ENCODE measurements at places on chromosomes 7 and 10.
A peak's percentile ranks its signal among the peaks of the same experiment; 100 is the strongest.

GRCh38 chr7:139249179-139249810 is 18.3 kb downstream of the UBN2 start:
- no peak for DNase-seq

- no peak for DNase-seq
Measured at GRCh38 chr10:67173787-67174186, 248.0 kb downstream of the LRRTM3 start.

DNA sequence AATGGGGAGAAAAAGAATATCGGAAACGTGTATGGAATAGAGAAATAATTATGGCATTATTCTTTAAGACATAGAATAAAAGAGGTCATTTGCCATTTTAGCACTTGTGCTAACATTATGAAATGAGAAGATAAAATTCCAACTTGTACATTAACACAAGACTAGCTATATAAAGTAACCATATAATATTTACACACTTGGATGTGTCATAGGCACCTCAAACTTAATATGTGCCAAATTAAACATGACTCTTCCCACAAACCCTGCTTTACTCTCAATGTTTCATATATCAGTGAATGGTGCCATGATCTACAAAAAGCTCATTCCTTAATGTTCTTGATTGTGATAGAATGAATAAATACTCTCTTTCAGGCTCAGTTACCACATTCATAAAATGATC is 4.1 kb upstream of the MINDY3 start:
- DNase-seq: no peak

DNA sequence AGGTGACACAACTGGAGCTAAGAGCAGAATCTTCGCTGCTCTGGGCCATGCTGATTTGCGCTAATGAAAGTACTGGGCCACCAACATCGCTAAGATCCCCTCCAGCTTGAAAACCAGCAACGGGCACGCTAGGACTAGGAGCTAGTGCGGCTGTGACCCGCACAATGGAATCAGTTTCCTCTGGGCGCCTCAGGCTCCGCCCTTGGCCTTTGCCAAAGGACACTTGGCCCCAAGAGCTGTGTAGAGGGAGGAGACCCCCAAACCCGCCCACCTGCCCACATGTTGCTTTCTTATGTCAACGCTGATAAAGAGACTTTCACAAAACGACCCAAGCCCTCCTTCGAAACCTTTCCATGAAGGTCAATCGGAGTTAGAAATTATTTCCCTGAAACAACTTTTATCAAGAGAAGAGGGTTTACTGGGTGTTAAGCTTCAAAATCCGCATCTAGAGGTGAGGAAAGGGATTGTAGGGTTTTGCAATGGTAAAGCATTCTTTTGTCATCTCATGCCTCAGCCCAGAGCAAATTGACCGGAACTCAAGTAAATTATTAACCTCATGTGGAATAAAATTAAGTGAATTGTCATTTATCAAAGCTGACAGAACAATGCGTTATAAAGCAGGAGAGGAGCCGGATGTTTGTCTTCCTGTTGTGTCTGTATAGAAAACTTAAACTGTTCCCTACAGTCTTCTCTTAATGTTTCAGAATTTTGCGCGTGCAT is 9.4 kb downstream of the ABCB5 start:
- no peak for DNase-seq

DNA sequence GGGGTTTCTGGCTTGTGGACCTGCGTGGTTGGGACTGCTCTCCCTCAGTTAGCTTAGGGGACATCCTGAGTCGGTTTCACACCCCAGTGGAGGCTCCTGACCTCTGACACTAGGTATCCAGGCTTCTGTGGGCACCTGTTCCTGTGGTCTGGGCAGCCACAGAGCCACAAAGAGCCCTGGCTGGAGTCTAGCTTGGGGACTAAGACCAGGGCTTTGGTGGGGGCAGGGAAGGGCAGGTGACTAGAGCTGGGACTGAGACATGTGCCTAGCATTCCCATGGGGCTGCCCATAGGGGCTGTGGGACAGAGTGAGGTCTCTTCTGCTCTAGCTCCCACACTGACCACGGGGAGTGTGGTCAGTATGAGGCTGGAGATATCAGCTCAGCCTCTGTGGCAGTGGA is 4.0 kb upstream of the TMEM270 start:
- DNase-seq: no peak

GRCh38 chr7:24905996-24906770 is 73.8 kb downstream of the OSBPL3 start:
- no peak for DNase-seq

GRCh38 chr10:131789516-131789915 is 111.3 kb upstream of the PPP2R2D start:
- DNase-seq: no peak

- no peak for DNase-seq
Measured at GRCh38 chr7:70693321-70693685, 438.6 kb upstream of the GALNT17 start.

DNA sequence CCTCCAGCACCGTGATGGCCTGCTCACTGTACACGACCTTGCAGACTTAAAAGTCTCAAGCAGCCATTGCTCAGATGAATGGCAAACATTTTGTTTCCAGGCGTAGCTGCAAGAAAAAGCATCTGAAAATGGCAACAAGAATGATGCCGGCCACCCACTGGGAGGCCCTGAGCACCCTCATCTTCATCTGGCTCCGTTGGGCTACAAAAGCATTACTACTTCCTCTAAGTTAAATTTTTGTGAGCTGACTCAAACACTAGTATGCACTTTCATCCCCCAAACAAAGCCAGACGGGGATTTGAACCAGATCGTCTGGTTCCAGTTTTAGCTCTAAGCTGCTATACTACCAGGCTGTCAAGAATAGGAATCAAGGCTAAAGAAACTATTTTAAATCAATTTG is 116.6 kb upstream of the CDK1 start:
- no peak for DNase-seq

- no peak for DNase-seq
Measured at GRCh38 chr7:54839575-54840213, 80.7 kb upstream of the SEC61G start.

DNA sequence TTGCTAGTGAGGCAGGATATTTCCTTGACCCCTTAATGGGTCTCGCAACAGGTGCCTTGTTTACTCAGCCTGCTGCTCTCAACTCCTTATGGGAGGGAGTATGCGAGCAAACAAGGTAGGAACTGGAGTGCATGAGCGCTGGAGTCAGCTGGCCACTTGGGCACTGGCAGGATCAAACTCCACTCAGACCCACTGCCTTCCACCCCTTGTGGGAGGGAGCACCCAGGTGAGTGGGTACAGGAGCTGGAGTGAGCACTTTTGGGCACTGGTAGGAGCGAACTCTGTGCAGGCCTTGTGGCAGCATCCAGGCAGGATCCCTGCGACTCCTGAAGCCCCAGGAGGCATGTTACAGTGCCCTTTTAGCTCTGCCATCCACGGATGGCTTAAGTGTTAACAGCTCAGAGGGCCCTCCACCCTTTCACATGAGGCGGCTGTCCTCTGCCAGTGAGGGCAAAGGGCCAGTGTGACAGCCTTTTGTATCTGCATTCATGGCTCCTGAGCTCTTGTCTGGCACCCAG is 123.2 kb downstream of the ST7 start:
- DNase-seq: no peak

DNA sequence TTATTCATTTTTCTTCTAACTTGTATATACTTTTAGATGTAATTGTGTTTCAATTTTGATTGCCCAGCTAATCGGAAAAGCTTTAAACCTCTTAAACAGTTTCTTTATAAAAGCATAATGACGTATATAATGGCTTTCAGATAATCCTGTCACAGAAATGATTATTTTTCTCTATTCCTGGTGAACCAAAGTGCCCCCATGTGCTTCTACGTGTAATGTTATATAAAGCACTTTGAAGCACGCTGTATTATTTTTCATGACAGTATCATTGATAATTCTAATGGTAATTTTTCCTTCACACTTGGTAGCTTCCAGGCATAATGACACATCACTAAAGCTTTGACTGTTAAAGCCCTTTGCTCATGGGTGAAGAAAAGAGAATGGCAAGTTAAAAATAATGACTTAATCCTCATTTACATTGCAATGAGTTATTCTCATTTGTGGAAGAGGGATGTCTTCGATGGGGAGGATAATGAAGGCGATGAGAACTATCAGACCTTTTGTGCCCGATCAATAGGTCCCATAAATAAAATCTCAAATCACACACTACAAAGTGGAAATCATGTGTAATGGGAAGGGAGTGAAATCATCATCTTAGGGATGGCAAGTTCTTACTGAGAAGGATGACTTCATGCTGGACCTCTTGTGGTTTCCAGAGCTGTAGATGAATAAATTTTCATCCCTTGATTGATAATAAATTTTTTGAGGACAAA is 460.1 kb downstream of the DPP6 start:
- DNase-seq: no peak

DNA sequence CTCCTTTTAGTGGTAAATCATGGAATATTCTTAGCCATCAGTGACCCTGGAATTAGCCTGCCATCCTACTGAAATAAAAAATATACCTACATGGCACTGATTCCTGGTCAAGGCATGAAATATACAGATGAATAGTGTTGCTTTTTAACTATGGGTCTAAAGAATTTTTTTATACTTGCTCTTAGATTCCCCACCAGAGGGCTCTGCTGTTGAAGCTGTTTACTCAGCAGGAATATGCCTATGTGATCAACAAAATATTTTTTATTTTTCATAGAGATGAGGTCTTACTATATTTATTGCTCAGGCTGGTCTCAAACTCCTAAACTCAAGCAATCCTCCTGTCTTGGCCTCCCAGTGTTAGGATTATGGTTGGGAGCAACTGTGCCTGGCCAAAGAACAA is 13.5 kb downstream of the ZC3HC1 start:
- DNase-seq: no peak

GRCh38 chr10:118106426-118106825 is 59.7 kb upstream of the RAB11FIP2 start:
- no peak for DNase-seq

- DNase-seq: no peak
Measured at GRCh38 chr7:121084748-121085336, 96.3 kb downstream of the CPED1 start.

- DNase-seq: no peak
Measured at GRCh38 chr10:79342811-79343561, 4.3 kb upstream of the PPIF start.

GRCh38 chr7:42886893-42887505 is 24.9 kb downstream of the C7orf25 start:
- DNase-seq: no peak

GRCh38 chr7:27708485-27708884 is 31.5 kb upstream of the TAX1BP1 start:
- no peak for DNase-seq

- DNase-seq: no peak
Measured at GRCh38 chr10:88297103-88297502, 286.0 kb downstream of the RNLS start.

DNA sequence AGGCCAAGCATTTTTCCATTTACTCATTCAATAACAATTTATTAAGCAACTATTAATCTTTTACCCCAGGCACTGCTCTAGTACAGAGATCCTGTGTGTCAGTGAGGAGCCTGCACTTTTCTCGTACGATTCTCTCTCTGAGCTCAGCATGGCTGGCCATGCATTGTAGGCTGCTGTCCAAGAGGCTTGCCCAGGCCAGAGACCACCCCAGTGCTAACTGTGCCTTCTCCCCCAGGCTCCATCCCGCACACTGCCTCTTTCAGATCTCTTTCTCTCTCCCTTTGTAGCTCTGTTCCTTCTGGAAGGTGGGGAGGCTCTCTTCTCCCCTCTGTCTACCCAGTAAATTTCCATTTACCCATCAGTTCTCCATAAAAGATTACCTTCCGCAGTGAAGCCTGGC is 101.0 kb upstream of the IKZF1 start:
- DNase-seq: no peak

GRCh38 chr7:2855386-2855785 is 11.3 kb upstream of the GNA12 start:
- DNase-seq: peak; percentile 24

DNA sequence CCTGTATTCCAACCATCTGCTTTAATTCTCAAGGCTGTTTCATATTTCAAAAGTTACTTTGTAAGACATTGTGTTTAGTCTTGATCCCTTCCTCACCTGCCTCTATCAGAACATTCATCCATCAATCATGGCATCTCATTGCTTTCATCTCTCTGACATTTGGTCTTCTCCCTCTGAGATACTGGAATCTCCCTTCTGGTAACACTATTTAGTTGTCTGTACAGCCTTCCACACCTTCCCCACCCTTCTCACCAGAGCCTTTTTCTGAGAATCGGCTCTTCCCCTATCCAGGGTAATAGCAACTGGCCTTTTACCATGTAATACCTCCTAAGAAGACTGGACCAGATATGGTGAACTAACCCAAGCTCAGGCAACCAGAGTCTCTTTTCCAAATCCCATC is 10.1 kb downstream of the CACNA2D1 start:
- DNase-seq: no peak

DNA sequence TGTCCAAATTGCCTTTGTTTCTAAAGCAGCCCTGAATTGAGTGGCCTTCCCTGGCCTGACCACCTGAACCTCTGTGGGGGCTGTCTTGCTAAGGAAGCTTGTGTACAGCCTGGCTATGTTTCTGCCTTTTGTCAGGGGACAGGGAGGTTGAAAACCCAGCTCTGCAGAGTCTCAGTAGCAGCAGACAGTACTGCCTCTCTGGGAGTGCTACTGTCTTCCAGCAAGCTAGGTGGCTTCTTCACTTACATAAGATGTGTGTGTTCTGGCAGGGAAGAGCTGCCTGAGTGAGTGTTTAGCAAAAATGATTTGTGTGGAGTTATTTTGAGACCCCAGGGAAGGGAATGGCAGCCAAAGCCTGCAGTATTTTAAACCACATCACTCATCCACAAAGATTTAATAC is 57.4 kb downstream of the LRRC4 start:
- DNase-seq: no peak

- no peak for DNase-seq
Measured at GRCh38 chr10:100788002-100788903, 42.9 kb downstream of the PAX2 start.

GRCh38 chr7:26008428-26008827 is 143.6 kb upstream of the NFE2L3 start:
- no peak for DNase-seq

- DNase-seq: no peak
Measured at GRCh38 chr10:53402594-53402993, 630.0 kb upstream of the MBL2 start.

DNA sequence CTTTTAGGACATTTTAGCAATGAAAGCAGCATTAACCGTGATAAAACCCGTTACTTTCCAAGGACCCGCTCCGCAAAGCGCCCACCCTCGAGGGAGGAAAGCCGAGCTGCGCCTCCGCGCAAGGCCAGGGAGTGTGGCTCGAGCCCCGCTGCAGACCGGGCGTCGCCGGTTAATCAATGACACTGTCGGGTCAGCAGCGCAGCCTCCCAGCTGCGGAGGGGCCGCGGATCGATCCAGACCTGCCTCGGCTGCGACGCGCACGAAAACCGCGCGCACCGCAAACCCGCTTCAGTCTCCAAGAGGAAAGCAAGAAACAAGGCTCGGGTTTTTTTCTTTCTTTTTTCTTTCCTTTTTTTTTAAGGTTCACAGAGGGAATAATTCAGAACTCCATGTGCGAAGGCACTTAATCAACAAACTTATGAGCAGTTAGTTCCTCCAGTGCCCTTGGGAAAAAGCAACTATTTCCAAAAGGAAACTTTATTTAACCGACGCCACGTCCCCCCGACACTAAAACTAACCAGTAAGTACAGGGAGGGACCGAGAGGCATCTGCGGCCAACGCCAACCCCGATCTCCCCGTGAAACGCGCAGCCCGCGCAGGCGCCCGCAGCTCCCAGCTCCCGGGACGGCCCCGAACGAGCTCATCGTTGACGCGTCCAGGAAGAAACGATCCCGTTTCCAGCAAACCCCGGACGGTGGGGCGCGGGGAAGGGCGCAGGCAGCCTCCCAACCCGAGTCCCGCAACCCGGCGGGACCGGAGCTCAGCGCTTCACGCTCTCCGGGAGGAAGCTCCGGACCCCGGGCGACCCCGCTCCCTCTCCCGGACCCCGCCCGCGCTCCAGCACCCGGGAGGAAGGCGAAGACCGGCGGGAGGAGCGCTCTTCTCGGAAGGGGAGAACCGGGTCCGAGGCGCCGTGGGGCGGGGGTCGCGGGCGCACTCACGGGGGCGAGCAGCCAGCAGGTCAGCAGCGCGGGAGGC is 598 bp downstream of the VIPR2 start:
- DNase-seq: no peak
